ENCODE measurements at places on chromosomes 7 and 10. TPM values are rescaled to one million over a fixed set of nuclear protein-coding genes. Genes with fewer than 3 reads are reported as not detected.

- ATAC-seq, result no peak
Measured at GRCh38 chr7:26673271-26673670, 191.1 kb downstream of the SKAP2 start.

DNA sequence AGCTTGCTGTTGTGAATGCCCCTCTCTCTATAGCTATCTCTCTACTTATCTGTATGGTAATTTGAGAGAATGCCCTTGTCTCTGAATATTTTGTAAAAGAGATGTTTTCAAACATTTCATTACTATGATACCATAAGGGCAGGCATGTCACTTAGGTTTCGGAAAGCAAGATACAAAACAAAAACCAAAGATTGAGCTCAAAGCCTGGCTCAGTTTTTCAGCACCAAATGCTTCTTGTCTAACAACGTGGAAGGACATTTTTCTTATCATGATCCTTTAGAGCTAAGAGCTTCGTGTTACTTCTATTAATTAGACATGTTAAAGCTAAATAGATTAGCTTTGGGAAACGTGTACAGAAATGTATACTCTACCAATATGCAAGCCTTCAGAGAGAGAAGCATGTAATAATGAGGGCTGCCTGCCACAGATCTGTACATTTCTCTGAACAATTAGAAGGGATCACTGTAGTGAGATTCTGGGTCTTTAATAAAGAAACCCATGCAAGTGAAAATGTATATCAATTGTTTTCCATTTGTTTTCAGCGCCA is 148.9 kb downstream of the ARID5B start:
- no peak for ATAC-seq

DNA sequence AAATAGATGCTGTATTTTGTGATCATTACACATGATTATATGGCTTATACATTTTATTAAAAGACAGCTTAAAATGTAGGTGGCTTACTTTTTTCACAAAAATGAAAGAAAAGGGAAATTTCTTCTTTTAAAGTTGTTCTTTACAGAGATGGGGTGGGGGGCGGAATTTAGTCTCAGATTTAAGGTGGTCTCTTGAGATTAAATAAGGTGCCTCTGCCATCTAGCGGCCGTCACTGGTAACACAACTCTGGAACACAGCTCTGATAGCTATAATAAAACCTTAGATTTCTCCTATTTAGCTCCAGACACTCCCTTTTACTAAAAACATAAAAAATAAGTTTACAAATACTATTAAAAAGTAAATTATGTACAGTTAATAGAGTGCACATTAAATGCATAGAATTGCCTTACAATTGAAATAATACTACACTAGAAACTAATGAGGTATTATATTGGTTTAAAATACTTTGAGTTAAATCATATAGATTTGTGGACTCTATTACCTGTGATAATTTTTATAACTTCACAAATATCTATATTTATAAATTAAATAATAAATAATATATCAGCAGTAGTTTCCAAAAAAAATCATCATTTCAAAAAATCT is 210.9 kb downstream of the DGKB start:
- ATAC-seq, result no peak

- peak; percentile 36 for ATAC-seq
Measured at GRCh38 chr7:105353752-105354328, 34.9 kb downstream of the SRPK2 start.

DNA sequence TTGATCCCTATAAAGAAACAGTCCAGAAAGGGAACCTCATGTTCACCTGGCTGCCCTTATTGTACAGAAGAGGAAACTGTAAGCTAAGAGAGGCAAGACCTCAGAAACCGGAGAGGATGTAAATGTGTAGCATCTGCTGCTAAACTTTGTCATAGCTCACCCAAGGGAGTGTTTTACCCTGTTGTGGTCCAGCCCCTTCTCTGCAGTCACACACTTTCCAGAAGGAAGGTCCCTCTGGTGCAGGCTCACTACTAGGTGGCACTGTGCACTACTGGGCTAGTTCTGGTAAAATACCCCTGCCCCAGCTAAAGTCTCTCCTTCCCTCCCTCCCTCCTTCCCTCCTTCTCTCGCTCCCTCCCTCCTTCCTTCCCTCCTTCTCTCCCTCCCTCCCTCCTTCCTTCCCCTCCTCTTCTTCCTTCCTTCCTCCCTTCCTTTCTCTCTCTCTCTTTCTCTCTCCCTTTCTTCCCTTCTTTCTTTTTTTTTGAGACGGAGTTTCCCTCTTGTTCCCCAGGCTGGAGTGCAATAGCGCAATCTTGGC is 42.5 kb upstream of the LCOR start:
- peak; percentile 42 for ATAC-seq

GRCh38 chr10:127738512-127739424 is 1.8 kb downstream of the FOXI2 start:
- peak; percentile 81 for ATAC-seq

DNA sequence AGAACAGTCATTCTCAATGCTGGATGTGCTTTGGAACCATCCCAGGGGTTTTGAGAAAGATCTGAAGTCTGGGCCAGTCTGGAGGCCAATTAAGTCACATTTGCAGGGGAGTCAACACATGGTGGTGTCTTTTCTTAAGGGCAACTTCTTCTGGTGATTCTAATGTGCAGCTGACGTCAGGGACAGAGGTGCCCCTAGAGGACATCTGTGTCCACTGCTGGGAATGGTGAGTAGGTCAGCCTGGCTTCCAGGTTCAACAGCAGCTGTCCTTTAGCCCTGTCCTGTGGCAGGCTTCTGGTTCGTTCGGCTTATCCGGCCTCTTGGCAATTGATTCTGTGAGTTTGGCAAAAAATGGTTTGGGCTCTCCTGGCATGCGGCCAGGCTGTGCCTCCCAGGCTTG is 269.7 kb upstream of the HABP2 start:
- no peak for ATAC-seq

DNA sequence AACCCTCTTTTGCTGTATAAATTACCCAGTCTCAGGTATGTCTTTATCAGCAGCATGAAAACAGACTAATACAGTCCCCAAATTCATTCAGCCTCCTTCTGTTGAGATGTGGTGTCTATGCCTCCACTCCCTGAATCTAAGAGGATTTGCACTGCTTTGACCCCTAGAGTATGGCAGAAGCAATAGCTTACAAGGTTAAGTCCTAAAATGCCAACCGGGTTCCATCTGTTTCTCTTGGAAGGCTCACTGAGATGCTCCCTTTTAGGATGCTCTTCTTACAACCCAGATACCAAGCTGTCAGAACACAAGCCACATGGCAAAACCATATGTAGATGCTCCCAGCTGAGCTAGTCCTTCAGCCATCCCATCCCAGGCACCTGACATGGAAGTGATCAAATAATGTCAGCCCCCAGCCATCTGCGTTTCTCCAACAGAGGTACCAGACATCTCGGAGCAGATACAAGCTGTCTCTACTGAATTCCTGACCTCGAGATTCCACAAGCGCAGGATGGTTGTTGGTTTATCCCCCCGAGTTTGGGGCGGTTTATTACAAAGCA is 20.2 kb downstream of the CALN1 start:
- no peak for ATAC-seq

DNA sequence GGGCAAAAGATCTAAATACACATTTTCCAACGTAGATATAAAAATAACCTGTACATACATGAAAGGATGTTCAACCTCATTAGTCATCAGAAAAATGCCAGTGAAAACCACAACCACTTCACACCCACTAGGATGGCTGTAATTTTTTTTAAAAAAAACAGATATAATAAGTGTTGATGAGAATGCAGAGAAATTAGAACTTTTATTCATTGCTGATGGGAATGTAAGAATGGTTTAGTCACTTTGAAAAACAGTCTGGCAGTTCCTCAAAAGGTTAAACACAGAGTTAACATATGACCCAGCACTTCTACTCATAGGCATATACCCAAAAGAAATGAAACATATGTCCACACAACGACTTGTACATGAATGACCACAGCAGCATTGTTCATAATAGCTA is 32.3 kb upstream of the PRKCQ start:
- no peak for ATAC-seq

The TBL2 gene
- 19.2 TPM for total RNA-seq

The PLCE1 gene
- 0.56 TPM for total RNA-seq

DNA sequence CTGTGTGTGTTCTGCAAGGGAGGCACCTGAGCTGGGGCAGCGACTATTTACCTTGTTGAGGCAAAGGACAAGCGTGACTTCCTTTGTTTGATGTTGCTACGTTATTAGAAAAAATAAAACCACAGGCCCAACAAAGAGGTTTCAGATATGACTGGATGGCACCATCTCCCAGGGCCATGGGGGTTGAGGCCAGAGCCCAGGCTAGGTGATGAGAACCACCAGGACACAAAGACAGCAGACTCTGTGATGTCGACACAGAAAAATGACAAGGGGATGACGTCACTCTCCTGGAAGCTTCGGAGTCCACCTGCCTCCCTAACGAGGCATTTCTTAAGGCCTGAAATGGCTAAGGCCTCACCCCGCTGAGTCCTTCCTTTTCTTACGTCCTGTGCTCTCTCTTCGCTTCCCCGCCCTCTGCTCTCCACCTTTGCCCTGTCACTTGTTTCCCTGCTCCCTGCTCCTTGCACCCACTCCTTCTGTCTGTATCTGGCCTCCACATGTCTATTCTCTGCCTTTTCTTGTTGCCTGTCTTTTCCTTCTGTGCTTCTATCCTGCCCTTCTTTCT is 83.0 kb upstream of the ADRB1 start:
- ATAC-seq, result peak; percentile 64

The PLEKHA1 gene
- total RNA-seq, result 39.5 TPM

The PITX3 gene
- not detected for total RNA-seq

DNA sequence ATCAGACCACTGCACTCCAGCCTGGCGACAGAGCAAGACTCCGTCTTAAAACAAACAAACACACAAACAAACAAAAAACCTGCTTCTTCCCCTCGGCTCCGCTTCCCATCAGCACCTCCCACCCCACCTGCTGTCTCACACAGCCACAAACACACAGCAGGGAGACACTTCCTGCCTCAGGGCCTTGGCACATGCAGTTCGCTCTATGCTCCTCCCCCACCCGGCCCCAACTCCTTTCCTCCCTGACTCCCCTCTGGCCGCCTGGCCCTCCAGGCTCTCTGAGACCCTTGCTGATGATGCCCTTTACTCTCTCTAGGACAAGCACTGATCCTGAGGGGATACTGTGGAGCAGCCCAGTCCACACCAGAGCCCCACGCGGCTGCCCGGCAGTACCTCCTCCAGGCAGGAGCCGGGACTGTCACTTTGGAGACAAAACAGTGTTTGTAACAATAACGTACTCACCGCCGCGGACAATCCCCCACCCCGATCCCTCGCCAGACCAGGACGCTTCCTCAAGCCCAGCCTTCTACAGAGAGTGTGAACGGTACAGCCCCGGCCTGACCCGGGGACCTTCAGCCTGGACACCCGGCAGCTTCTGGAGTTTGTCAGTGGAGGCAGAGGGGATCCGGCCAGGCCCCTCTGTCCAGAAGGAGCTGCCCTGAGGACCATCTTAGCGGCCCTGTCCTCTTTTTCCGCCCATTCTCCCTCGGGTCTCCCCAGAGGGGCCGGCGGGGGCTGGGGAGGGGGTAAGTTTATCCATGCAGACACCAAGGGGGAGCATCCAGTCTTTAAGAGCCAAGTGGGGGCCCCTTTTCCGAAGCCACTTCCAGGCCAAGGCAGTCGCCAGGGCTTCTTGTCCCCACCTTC is 50.0 kb upstream of the GTF2IRD1 start:
- no peak for ATAC-seq

DNA sequence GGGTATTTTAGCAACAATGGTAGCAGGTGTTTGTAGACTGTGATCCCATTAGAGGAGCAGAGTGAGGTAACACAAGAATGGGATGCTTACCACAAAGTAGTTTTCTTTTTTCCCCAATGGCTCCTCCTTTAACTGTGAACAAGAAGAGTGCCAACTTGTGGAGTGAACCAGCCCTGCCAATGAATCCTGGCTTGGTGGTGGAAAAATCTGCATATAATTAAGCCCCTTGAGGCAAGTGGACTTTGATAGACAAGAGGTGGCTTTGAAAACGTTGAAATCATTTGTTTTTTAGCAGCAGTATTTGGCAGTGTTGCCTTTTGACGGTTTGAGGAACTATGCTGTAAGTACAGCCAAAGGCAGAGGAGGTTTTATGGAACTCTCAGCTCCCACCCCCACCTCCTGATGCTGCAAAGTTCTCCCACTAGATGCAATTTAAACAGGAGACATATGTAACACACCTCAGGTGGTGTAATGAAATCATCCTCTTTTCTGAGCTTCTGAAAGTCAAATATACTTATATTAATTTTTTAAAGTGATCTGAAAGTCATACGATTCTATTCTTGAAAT is 295.6 kb downstream of the DPP6 start:
- no peak for ATAC-seq

GRCh38 chr7:35648367-35648766 is 46.6 kb downstream of the HERPUD2 start:
- ATAC-seq, result no peak

The SAMD9 gene
- 50.9 TPM for total RNA-seq

DNA sequence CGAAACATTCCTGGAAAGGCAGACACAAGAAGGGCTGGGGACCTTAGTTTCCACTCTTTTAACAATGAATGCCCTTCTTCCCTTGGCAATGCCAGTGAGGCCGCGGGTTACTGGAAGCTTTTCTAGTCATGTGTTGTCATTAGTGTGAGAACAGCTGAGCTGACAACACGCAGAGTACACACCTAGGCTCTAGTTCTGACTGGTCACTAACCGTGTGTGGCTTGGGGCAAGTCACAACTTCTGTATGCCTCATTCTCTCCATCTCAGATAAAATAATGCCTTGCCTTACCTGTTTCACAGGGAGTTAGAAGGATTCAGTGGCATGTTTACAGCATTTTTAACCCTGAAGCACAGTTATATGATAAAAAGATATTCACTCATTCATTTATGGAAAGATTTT is 31.7 kb downstream of the FBH1 start:
- ATAC-seq, result peak; percentile 96

- ATAC-seq, result no peak
Measured at GRCh38 chr7:7982904-7983303, 14.3 kb downstream of the GLCCI1 start.

The CPA2 gene
- not detected for total RNA-seq

DNA sequence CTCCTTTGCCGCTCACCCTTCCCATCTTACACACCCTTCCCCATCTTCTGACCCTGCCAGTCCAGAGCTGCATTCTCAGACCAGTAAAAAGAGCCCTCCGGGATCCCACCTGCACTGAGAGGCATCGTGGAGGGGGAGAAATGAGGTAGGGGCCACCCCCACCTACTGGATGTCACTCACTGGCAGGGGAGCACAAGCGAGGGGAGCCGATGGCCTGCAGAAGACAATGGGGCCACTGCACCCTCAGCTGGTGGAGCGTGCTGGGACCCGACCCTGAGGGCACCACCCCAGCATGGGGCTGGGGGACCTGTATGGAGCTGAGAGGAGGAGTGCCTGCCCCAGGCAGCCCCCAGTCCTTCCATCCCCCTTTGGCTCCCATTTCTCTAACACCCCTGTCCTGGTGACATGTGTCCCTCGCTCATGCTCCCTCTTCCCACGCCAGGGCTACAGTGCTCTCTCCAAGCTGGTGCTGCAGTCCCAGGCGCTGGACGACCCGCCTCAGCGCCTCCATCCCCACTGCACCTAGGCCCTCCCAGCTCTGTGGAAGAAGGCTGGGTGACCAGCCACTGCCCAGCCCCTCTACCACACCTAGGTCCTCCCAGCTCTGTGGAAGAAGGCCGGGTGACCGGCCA is 49.8 kb downstream of the RASGEF1A start:
- ATAC-seq, result no peak

- no peak for ATAC-seq
Measured at GRCh38 chr10:7813481-7813880, 4.8 kb upstream of the TAF3 start.

- ATAC-seq, result no peak
Measured at GRCh38 chr10:47443145-47443544, 40.8 kb downstream of the ANXA8 start.

- ATAC-seq, result no peak
Measured at GRCh38 chr10:128751284-128751683, 625.1 kb upstream of the MKI67 start.

GRCh38 chr7:53101026-53101425 is 65.6 kb downstream of the POM121L12 start:
- no peak for ATAC-seq

The FANK1 gene
- 3.2 TPM for total RNA-seq

The SPDYE2 gene
- not detected for total RNA-seq
